Mammary epithelial cell (primary cell): ENCODE measurements at places on chromosomes 7 and 10.

DNA sequence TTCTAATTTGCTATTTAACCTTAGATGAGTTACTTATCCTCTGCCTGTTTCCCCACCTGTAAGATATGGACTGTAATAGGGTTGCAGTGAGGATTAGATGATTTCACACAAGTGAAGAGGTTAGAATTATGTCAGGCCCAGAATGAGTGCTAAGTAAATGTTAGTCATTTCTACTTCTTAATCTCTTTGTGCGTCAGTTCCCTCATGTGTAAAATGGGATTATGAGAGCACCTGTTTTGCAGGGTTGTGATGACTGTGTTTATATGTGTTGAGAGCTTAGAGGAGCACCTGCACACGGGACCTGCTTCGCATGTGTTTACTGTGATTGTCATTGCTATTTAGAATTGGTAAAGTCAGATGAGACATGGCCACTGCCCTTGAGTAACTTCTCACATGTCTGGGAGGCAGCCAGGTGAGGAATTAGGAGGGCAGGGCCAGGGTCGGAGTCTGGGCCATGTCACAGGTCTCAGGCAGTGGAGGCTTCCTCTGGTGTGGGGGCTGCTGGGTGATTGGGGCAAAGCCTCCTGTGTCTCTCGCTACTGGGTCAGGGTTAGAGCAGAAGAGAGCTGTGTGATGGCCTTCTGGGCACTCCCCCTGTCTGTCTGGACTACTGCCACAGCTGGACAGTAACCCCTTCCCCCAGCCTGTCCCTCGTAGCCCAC, 106.7 kb downstream of the WDFY4 start:
- DNase-seq = no peak

- DNase-seq = peak; percentile 87
Measured at GRCh38 chr7:114818501-114818900, 103.4 kb upstream of the MDFIC start.

DNA sequence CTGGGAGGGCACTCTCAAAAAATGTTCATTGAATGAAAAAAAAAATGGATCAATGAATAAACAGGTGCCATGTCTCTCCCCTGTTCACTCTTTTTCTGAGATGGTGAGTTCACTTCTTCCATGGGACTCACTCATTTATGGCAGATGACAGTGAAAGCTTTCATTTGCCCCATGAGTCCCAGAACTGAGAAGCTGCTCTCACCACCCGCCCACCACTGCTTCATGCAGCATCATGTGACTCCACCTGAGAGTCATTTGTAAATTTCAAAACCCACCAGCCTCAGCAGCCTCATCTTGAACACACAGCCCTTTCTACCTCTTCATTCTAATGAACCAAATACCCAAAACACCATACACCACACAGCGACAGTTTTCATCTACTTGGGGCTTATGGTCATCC, 64.9 kb downstream of the SCRN1 start:
- no peak for DNase-seq

GRCh38 chr10:58980826-58981415, 195.5 kb upstream of the PHYHIPL start:
- DNase-seq = no peak

GRCh38 chr7:129843365-129843898, 109.3 kb downstream of the UBE2H start:
- no peak for DNase-seq

DNA sequence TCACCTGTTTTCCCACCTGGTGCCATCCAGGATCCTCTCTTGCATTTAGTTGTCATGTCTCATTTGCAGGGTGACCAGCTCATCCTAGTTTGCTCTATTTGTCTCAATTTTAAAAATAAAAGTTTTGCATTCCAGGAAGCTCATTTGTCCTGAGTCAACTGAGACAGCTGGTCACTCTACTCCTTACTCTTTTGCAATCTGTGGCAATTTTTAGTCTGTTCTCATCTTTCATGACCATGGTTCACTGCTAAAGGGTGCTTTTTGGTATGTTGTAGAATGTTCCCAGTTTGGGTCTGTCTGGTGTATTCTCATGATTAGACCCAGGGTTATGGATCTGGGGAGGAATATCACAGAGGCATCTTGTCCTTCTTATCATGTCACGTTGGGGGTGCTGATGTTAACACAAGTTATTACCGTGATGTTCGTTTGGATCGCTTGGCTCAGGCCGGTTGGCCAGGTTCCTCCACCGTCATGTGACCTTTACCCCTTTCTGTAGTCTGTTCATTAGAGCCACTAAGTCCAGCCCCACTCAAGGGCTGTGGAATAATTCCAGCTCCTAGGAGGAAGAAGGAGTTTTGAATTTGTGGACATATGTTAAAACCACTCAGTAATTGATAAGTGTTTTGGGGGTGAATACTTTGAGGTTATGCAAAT, 103.3 kb upstream of the IGFBP3 start:
- DNase-seq = no peak

DNA sequence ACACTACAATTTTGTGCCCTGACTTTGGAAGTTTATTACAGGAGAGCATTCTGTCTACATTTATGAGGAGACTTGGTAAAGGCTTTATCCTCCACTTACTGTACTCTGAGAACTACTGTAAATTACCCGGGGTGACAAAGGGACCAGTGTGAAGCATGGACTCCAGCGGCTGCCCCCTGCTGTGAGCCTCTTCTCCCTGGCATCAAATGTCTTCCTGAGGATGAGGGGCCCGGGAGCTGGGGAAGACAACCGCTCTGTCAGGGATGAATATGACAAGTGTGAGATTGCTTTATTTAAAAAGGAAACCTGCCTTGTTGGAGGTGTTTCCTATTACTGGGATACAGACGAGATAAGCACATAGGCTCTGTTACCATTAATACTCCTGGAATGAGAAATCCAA, 714.8 kb downstream of the CCSER2 start:
- DNase-seq = no peak

GRCh38 chr7:151699147-151699927, 177.6 kb downstream of the PRKAG2 start:
- peak; percentile 52 for DNase-seq

GRCh38 chr10:5440206-5440605, 27.8 kb downstream of the NET1 start:
- no peak for DNase-seq

GRCh38 chr10:21749788-21750187, 215.8 kb downstream of the MLLT10 start:
- DNase-seq = no peak

- DNase-seq = no peak
Measured at GRCh38 chr7:64636386-64636785, 29.5 kb upstream of the ZNF107 start.

DNA sequence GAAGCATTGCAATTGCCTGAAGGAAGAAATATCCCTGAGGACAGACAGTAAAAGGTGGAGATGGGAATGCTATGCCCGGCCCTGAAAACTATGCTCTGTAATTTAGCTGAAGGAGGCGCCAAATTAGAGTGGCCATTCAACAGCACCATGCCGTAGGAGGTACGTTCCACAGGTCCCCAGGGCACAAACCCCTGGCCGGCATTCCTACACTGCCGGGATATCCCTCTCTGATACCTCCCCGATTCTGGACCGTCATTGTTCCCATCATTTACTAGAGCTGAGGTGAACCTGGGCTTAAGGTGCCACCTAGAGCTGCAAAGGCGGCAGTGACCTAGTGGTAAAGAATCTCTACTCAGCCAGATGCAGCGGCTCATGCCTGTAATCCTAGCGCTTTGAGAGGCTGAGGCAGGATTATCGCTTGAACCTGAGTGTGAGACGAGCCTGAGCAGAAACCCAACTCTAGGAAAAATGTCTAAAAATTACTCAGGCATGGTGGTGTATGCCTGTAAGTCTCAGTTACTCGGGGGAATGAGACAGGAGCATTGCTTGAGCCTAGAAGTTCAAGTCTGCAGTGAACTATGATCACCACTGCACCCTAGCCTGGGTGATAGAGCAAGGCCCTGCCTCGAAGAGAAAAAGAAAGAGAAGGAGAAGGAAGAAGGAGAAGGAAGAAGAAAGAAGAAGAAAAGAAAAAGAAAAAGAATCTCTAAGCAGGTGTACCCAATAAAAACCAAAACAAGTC, 53.0 kb upstream of the TNKS2 start:
- DNase-seq = peak; percentile 55

DNA sequence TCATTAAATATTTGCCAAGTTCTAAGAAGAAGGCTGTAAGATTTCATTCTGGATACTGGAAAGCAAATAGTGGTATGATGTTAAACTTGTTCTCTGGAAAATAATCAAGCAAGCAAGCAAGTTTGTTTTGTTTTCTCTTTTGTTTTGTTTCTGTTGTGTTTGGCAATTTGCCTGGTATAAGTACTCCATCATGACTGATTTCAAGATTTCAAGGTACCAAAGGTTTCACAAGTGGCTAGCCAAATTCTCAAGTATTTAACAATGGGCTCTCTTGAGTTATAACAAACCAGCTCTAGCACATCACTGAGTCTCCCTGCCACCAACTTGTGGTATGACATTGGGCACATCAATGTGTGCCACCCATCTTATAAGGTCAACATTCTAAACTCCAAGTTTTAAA, 151.7 kb upstream of the IGFBP3 start:
- peak; percentile 23 for DNase-seq

- DNase-seq = peak; percentile 48
Measured at GRCh38 chr10:35545878-35546590, 59.1 kb upstream of the GJD4 start.

GRCh38 chr10:650886-651615, 38.4 kb downstream of the DIP2C start:
- DNase-seq = no peak

DNA sequence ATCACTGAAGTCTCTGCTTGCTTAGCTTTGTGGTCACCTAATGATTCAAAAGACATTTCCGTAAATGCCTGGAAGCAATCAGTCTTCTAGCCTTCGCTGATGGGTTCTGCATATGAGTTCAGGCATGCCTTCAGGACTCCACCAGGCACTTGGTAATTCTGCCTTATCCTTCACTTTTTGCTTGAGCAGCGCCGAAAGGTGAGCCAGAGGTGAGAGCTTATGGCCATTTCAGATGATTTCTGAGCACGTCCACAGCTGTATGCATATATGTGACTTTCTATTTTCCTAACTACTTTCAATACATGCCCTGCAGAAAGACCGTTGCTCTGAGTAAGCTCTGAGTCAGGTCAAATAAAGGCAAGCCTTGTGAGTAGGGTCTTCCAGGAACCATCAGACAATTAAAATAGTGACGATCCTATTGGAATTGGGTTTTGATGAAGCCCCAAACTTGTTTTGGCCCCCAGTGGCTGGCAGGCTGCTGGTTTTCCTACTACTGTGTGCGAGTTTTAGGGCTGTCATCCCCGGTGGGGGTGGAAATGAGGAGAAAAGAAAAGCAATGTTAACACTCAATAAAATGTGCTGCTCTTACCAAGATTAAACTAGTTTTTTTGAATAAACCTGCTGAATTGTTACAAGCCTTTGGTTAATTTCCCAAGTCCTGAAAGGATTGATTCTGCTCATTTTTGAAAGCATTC, 154.4 kb upstream of the AKR1E2 start:
- DNase-seq = peak; percentile 98

DNA sequence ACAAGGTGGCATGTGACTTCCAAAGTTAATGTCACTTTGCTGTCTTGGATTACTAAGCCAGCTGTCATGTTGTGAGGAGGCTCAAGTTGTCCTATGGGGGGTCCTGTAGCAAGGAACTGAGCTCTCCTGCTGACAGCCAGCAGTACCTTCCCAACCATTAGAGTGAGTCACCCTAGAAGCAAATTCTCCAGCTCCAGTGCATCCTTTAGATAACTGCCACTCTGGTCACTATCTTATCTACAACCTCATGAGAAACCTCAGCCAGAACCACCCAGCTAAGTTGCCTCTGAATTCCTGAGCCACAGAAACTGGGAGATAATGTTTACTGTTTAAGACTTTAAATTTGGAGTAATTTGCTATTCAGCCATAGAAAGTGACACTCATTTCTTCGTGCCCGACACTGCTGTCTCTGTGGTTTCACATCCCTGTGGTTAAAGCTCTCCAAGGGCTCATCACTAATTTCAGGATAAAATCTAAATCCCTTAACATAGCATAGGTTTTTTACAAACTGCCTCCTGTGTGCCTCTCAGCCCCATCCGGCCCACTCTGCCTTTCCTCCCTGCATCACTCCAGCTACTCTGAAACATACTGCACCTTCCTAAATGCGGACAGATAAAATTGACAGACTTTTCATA, 83.5 kb downstream of the PRR15 start:
- DNase-seq = no peak
